Posterior cingulate gyrus (tissue), 11 donors: ENCODE measurements at places on chromosomes 5 and 9.

GRCh38 chr5:96709152-96709821 lies 47.1 kb downstream of the CAST start:
- no peak for DNase-seq

- DNase-seq: no peak
These were observed 183.7 kb downstream of the ISL1 start for GRCh38 chr5:51566953-51567352.

DNA sequence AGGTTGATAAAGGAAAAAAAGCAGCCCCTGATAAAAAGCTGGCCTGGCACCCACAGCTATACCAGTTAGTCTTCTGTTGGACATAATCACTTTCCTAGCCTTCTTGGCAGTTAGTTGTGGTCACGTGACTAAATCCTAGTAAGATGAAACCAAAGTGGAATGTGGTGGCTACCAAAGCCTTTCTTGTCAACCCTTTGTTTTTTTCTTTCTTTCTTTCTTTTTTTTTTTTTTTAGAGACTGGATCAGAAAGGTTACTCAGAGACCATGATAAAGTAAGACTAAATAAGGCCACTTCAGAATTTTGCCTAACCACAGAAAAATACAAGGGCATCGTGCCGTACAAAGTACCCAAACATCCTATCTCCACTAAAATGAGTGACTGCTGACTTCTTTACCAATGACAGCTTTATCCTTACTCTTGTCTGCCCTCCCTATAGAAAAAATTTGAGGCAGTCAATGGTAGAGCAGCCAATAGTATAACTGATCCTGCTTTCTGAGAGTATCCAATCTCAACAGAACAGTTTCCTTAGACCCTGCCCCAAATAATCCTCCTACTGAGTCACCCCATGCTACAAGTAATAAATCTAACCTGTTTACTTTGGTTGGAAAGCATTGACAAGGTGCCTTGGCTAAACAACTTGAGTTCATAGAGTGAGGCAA lies 14.2 kb upstream of the KIF27 start:
- no peak for DNase-seq

GRCh38 chr9:113311961-113312360 lies 8.8 kb upstream of the RNF183 start:
- DNase-seq: no peak

DNA sequence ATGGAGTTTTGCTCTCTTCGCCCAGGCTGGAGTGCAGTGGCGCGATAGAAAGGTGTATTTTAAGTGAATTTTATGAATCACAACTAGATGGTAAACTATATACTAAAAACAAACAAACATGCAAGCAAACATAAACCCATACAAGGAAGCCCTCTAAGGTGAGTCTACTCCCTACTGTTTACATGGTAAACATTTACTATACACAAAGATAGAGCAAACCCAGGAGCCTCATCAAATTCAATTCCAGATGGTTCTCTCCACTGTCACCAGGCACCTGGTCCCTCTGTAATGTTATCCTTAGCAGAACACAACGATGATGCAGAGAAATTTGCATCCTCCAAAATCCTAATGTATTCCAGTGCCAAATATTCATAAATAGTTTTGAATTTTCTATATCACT lies 17.9 kb downstream of the ANKH start:
- no peak for DNase-seq

DNA sequence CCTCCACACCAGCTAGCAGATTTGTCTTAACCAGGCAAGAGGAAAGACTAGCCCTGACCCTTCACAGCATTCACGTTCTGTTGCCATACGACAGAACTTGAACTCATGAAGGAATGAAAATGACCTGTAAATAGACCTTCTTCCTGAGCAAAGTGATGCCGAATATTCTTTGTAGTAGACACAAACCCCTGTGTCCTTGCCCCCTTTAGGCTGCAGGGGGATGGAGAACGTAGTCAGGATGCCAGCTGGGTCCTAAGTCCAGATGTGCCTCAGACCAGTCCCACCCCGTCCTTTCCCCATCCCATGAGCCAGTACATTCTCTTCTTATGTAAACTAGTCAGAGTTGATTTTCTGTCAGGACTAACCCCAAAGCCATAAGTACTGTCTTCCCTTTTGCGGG lies 104.2 kb upstream of the SAP30L start:
- DNase-seq: no peak

- no peak for DNase-seq
These were observed 74.3 kb downstream of the GRAMD2B start for GRCh38 chr5:126497506-126497905.

GRCh38 chr9:102922526-102922925 lies 72.6 kb upstream of the CYLC2 start:
- no peak for DNase-seq

- DNase-seq: no peak
These were observed 8.4 kb downstream of the ZNF474 start for GRCh38 chr5:122137702-122138101.

DNA sequence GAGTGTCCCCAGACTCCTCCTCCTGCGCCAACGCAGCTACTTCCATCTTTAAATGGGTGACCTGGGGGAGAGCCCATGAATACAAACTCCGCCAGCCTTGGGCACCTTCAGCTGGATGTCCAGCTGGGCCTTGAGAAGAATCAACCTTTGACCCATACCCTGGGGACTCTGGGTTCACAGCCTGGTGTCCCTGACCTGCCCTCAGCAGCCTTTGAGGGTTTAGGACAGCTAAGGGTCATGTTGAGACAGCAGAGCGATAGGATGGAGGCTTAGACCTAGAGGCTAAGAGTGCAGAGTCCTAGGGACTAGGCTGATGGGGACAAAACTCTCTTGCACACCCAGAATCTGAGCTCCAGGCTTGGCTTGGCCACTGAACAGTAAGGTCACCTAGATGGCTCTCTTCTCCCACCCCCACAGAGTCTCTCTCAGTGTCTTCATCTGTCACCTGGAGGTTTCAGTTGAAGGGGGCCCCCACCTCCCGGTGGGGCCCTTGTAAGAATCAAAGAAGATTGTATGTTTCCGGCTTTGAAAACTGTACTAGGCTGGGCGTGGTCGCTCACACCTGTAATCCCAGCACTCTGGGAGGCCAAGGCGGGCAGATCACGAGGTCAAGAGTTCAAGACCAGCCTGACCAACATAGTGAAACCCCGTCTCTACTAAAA lies 6.7 kb upstream of the AQP3 start:
- DNase-seq: no peak

GRCh38 chr5:33277061-33277650 lies 163.6 kb upstream of the TARS1 start:
- no peak for DNase-seq

DNA sequence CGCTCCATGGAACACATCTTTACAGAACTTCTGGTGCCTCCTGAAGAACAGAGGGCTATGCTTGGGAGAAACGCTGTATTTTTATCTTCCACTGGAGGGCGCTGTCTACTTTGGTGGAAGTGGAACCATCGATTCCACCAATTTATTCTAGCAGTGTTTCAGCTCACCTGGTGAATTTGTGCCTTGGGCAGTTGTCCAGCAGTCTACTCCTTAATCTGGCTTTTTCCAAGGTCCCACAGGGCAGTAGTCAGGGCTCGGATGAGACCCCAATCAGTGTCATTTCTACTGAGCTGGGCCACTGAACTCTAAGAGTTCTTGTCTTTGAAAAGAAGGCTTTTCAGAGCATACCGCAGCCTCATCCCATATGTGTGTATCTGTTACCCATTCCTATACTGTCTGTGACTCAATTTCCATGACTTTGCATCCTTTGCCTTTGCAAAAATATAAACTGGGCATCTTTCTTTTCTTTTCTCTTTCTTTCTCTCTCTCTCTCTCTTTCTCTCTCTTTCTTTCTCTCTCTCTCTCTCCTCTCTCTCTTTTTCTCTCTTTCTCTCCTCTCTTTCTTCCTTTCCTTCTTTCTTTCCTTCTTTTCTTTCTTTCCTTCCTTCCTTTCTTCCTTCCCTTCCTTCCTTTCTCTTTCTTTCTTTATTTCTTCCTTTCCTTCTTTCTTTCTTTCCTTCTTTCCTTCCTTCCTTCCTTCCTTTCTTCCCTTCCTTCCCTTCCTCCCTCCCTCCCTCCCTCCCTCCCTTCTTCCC lies 138.4 kb upstream of the ZNF618 start:
- DNase-seq: no peak

DNA sequence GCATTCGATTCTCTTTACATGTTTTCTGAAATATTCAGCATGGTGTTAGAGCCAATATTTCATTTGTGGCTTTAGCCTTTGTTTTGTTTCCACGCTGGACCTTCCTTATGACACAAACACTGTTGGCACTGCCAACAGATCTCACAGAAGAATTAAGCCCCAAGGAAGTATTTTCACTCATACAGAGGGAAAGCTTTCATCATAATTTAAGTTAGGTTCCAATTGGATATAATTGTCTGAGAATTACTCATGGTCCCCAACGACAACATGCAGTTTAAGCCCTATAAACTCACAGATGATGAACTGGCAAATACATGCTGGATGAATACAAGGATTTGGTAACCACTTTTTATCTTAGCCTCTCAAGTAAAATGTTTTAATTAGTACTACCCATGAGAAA lies 259.5 kb downstream of the EBF1 start:
- no peak for DNase-seq
